ENCODE measurements at places on chromosomes 5 and 9.

- no peak for DNase-seq
Measured at GRCh38 chr9:626596-626995, 214.9 kb upstream of the DMRT1 start.

GRCh38 chr9:115130176-115130575, 12.2 kb upstream of the TNC start:
- no peak for DNase-seq

DNA sequence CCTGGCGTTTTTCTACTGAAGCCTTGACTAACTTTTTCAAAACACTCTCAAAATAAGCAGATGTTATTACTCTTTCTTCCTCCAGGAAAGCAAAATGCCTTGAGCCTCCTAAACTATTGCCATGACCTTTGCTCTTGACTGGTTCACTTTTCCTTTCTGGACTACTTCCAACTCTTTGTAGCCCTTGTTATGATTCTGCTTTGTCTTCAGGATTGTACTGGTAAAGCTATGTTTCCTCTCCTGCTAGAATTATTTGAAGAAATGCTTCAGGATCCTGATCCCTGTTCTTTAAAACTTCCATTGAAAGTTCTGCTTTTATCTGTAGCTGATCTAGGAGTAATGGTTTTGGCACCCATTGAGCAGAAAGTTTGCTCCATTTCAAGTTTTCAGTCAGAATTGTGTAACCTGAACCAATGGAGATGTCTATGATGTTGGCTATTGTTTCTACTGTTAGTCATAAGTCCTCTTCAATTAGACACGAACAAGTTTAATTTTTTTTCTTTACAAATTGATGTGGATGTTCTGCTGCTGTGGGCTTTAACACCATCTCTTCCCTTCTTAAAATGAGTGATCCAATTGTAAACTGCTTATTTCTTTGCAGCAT, 1356.4 kb downstream of the EFNA5 start:
- no peak for DNase-seq

DNA sequence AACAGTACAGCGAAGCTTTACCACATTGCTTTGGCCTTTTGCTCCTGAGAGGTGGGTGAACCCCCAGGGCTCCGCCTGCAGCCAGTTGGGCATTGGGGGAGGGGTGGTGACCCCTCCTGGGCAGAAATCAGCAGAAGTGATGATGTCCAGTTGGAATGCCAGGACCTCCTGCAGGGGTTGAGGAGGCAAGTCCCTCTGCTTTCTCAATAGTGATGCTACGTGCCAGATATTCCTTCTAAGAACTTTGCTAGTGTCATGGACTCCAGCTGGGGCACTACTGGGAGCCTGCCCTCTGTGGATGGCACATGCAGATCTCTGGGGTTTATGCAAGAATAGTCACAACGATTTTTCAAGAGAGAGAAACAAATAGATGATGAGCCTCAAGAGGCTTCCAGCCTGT, 95.6 kb downstream of the NDFIP1 start:
- DNase-seq: no peak

GRCh38 chr5:1880377-1881025, 2.2 kb downstream of the IRX4 start:
- no peak for DNase-seq

DNA sequence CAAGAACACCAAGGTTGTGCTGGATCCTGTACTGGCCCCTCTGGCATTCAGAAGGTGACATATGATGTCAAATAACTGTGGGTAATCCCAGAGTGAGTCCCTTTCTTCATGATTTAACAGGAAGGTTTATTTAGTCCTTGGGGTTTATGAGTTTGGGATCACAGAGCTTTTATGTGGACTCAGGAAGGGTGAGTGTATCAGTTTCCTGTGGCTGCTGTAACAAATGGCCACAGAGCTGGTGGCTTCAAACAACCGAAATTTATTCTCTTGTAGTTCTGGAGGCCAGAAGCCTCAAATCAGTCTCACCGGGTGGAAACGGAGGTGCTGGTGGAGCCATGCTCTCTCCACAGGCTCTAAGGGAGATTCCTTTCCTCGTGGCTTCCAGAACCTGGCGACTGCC, 157.7 kb downstream of the MELK start:
- DNase-seq: no peak

DNA sequence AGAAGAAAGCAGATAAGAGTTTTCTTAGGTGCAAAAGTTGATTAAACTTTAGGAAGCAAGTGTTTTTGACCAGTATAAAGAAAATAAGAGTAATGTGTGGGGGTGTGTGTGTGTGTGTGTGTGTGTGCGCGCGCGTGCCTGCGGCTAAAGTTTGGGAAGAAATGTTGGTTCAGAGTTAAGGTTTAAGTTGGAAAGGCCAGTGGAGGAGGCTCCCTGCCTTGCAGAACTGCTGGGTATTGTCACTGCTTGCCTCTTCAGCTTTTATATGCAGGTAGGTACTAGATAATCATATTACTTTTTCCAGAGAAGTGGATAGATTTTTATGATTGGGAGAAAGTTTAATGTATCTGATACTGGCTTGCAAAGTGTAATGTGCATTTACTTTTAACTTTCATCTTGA, 2.0 kb downstream of the PIK3R1 start:
- no peak for DNase-seq

GRCh38 chr9:87516222-87516925, 18.7 kb downstream of the DAPK1 start:
- DNase-seq: no peak

DNA sequence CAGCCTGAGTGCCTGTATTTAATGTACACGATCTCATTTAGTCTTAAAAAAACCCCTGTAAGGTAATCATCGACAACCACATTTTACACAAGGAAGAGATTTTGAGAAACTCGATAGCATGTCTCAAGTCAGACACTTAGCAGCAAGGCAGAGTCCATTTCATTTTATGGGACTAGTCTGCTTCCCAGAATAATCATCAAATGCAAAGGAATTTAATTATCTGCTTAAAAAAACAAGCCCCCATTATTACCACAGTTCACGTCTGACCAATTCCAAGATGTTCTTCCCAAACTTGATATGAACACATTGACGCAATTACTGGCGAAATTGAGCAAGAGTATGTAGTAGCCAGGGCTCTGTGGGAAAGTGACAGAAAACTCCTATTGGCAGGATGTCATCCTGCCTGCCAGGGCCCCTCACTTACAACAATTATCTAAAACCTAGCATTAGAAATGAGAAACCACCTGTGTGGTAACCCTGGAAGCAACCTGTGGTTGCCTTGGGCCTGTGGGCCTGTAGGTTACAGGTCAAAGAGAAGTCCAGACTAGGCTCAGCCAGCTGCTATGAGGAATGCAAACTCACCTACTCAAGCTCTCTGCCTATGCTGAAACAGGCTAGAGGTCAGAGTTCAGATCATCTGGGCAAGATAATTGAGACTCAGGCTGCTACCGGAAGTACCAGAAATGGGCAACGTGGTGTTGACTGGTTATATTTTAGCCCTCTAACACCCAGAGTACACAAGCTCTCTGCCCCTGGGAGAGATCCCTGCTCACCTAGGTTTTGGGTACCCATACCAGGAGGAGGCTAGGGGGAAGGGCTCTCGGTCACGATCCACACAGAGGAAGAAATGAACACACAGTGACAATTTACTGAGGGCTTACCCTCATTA, 1.6 kb downstream of the B4GALT1 start:
- no peak for DNase-seq

DNA sequence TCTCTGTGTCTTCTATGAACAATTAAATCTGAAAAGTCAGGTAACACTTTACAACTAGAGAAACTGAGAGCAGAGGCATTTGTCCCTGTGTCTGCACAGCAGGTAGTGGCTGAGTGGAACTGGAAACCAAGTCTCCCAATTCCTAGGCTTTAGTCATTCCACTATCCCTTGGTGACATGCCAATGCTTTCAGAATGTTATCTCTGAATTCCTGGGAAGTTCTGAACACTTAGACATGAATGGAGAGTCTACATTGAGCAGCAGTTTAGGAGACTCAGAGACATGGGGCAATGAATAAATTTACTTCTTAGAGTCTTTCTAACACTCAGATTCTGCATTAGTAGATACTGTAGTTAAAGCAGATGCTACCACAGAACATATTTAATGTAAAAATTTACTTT, 94.8 kb upstream of the APC start:
- DNase-seq: no peak

GRCh38 chr9:88776717-88777497, 214.4 kb upstream of the S1PR3 start:
- DNase-seq: no peak
